ENCODE measurements at places on chromosomes 2 and 18.

GRCh38 chr18:24601585-24601984 lies 141.1 kb downstream of the HRH4 start:
- DNase-seq: no peak

DNA sequence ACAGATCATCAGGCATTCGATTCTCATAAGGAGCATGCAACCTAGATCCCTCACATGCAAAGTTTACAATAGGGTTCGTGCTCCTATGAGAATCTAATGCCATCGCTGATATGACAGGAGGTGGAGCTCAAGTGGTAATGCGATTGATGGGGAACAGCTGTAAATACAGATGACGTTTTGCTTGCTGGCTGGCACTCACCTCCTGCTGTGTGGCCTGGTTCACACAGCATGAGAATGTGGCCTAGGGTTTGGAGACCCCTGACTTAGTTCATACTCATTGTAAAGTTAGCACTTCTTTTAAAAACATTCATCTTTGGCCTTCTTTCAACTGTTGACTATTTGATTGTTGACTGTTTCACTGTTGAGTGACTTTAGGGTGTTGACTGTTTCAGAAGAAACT lies 8.7 kb upstream of the CHMP1B start:
- no peak for DNase-seq

DNA sequence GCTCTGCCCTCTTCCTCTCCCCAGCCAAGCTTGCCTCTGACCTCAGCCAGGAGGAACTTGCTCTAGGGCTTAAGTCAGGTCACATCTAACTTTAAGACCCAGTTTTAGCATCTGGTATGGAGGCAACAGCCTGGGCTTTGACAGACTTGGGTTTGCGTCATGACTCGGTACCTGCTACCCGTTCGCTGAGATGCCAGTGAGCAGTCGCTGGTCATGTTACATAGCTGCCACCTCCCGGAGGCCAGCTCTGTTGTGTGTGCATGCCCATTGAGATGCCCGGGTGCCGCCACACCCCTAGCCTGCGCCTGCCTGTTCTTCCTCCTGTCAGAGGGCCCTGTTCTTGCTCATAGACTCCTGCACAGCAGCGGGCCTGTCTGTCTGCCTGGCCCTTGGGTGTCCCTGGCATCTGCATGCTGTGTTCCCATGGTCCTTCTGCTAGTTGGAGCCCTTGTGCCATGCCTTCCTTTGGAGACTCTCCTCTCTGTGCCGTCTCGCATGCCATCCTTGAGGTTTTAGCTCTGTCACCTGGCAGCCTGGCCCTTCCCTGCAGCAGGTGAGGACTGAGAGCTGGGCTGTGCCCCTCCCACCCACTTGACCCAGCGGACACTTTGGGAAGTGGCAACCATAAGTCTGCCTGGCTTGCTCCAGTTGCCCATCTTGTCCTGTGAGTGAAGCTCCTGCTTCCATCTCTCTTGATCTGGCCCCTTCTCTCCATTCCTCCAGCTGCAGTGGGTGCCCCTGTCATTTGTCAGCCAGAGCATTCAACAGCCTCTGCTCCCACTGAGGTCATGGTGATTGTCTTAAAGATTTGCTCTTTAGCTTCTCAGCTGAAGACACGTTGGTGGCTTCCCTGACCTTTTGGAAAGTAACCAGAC lies 24.9 kb downstream of the ASAP2 start:
- DNase-seq: no peak

- DNase-seq: no peak
Observed at GRCh38 chr18:62844850-62845643, 129.7 kb downstream of the PHLPP1 start.

- DNase-seq: no peak
Observed at GRCh38 chr18:2641638-2642037, 13.9 kb upstream of the SMCHD1 start.

- DNase-seq: no peak
Observed at GRCh38 chr2:23342075-23342474, 42.9 kb upstream of the KLHL29 start.

DNA sequence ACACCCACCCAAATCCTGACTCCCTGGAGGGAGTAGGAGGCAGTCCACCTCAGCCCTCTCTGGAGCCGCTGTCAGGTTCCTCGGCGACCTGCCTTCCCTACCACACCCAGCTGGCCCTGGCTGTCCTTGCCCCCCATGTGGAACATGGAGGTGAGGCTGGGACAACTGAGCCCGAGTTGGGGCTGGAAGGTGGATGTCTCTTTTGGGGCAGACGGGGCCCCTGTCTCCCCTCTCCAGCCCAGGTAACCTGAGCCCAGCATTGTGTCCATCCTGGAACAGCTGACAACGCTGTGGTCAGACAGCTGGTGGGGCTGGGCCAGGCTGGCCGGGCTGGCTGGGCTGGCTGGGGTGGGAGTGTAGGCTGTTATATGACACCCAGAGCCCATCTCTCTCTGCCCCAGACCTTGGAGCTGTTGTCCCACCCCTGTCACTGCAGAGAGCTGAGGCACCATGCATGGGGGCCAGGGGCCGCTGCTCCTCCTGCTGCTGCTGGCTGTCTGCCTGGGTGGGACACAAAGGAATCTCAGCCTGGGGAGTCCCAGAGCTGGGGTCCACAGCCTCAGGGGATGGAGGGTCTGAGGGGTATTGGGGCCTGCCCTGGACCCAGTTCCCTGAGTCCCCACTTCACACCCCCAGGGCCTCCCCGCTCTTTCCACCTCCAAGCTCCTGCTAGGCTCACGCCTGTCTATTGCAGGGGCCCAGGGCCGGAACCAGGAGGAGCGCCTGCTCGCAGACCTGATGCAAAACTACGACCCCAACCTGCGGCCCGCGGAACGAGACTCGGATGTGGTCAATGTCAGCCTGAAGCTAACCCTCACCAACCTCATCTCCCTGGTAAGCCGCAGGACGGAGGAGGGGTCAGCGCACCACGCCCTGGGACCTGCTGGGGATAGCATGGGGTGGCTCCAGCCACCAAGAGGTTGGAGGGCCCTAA lies at the start of gene CHRNG:
CHRNG (plus strand) TSS at position 395 of the 934 bp plus-strand sequence; CDS start at position 451, 56 bp downstream.
- no peak for DNase-seq

GRCh38 chr2:136057802-136058140 lies 60.2 kb downstream of the CXCR4 start:
- DNase-seq: no peak

DNA sequence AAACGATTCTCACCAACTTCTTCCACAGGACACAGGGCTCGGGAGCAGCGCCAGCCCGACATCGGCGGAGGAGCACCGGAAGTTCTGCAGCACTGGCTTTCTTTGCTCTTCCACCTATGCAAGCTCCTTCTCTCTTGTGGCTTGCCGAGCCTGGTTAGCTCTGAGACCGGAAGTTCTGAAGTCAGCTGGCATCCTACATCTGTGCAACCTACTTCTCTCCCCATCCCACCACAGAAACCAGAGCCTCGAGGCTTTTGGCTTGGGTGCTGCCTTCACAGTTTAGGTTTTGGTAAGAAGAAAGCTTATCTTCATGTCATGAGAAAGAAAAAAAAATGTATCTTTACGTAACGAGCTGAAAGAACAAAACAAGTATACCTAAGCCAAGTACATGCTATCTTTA lies 111.7 kb downstream of the ANKRD44 start:
- DNase-seq: peak; percentile 89

- no peak for DNase-seq
Observed at GRCh38 chr2:70304498-70304897, 2.6 kb upstream of the FAM136A start.

DNA sequence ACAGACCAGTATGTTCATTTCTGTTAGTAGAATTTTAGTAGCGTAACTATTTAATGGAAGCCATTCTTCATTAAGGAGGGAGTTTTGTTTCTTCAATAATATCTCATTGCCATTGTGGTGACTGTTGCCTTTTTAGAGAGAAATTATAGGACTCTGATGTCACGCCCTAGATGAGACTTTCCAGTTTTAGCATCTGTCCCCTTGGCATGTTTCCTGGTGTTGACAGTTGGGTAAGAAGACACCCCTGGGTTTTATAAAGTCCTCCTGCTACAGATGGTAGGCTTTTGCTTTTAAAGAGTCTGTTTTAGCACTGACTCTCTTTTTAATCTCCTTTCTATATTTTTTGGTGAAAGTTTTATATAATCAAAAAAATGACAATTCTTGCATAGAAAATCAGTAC lies 41.9 kb downstream of the KCNJ3 start:
- no peak for DNase-seq

Data from KG1 (cell line).